ENCODE measurements at places on chromosomes 2 and 18. TPM values are rescaled to one million over a fixed set of nuclear protein-coding genes. Genes with fewer than 3 reads are reported as not detected.

DNA sequence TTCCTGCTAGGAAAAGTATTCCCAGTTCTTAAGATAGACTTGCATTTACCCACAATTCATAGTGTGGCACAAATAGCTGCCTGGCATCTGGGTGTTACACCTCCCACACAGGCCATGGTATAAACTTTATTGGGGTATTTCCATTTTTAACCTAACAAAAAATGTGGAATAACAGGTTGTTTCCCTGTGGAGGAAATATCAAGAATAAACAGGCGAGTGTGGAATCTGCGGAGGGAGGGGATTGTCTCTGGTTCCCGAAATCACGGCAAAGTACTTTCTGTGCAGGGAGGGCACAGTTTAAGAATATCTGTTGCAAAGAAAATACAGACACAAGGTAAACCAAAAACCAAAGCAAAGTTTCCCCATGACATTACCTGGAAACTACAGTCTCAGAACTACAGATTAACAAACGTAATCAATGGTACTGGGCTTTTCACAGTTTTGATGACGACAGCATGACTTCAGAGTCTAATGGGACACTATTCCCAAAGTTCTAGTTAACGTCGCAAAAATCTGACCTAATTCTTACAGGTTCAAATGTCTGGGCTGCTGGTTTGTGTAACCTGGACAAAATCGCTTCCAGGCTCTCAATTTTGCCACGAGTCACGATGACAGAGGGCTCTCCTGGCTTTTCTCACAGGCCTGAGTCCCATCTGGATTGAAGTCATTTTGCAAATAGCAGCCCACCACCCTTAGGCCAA is 1.4 kb downstream of the STARD7 start:
- DNase-seq, result no peak

GRCh38 chr2:203022751-203023150 is 8.1 kb downstream of the NBEAL1 start:
- no peak for DNase-seq

- DNase-seq, result no peak
These were observed 22.6 kb upstream of the ICOS start for GRCh38 chr2:203913947-203914346.

GPR45 gene
- polyA plus RNA-seq, result 0.28 TPM

CARF gene
- polyA plus RNA-seq, result 23.3 TPM

- peak; percentile 76 for DNase-seq
These were observed at the start of gene MTHFD2 for GRCh38 chr2:74198461-74199274. Gene MTHFD2 (plus strand): TSS chr2:74198615. CDS start chr2:74198642, 27 bp downstream.

SATB2 gene
- polyA plus RNA-seq, result 13.5 TPM
